Prostate gland (tissue), 2 donors: ENCODE measurements at places on chromosomes 4 and X. TPM values are rescaled to one million over a fixed set of nuclear protein-coding genes. Genes with fewer than 3 reads are reported as not detected.

DNA sequence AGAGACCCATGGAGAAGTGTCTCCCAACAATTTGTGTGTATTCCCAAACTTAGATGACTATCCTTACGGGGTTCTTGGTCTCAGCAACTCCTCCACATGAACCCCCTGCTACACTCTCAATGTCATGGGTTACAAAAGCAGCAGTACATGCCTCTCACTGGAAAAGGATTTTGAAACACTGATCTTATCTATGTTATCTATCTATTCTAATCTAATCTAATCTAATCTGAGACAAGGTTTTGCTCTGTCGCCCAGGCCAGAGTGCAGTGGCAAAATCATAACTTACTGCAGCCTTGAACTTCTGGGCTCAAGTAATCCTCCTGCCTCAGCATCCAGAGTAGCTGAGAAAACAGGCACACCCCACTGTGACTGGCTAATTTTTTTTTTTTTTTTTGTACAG, 19.3 kb downstream of the TSPAN5 start:
- no peak overlapping the region for H3K4me3 ChIP-seq
- H3K27ac ChIP-seq, result no peak overlapping the region
- no peaks in the 10 kb centered on the region for H3K36me3 ChIP-seq
- DNase-seq, result no peak

DNA sequence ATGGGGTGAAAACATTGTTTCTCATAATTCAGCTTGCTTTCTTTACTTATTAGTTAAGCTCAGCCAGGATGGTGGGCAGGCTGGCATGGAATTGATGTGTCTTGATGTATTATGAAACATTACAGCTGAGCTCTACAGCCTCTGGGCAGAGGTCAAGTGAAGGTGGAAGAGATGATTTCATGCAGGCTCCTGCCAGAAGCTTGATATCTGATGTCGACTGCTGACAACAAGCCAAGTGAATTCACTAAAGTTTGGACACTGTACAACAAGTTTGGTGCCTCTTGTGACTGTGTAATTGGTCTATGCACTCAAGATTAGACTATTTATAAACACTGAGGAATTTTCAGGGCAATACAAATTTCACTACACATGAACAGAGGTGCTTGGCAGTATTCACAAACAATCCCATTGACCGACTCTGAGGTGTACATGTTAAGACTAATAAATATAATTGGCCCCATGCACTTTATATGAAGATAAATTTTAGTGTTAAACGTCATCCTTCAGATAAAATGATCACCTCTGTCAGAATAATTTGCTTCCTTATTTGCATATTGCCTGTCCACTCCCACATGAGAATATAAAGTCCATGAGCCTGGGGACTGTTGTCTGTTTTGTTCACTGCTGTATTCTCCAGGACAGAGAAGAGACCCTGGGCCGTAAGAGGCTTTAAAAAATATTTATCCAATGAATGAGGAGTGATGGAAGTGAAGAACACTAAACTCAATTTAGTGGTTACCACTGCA, 612.2 kb downstream of the IQCM start:
- H3K4me1 ChIP-seq, result no peaks in the 10 kb centered on the region
- no peaks in the 10 kb centered on the region for H3K27me3 ChIP-seq
- H3K36me3 ChIP-seq, result no peaks in the 10 kb centered on the region
- no peak for DNase-seq
- no peak overlapping the region for H3K4me3 ChIP-seq

Gene IQCM
- not detected for total RNA-seq

- H3K4me3 ChIP-seq, result no peak overlapping the region
- no peak overlapping the region for H3K27ac ChIP-seq
- no peak for DNase-seq
- H3K36me3 ChIP-seq, result no peaks in the 10 kb centered on the region
- no peaks in the 10 kb centered on the region for H3K4me1 ChIP-seq
These were observed 824.7 kb upstream of the TENM3 start for GRCh38 chr4:181418496-181418895.

Gene KLF8
- 5.6 TPM for total RNA-seq

Gene PLAC8
- total RNA-seq, result 2.6 TPM

DNA sequence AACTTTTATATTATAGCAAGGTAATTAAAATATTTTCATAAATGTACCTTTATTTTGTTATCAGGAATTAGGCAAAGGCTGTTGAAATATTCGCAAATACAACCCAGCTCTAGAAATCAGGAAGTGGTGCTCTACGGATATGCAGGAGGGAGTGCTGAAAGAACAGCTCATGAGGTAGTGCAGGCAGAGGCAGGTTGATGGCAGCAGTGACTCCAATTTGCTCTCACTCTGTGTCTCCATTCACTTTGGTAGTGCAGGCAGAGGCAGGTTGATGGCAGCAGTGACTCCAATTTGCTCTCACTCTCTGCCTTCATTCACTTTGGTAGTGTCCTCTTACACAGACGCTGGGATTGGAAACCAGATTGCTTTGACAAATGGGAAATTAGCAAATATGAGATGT, 277.9 kb downstream of the TRIML1 start:
- no peak overlapping the region for H3K4me3 ChIP-seq
- no peaks in the 10 kb centered on the region for H3K36me3 ChIP-seq
- no peaks in the 10 kb centered on the region for H3K4me1 ChIP-seq

- no peaks in the 10 kb centered on the region for H3K36me3 ChIP-seq
- no peak overlapping the region for H3K4me3 ChIP-seq
- H3K27me3 ChIP-seq, result no peaks in the 10 kb centered on the region
- H3K27ac ChIP-seq, result no peak overlapping the region
These were observed 45.8 kb downstream of the PHOX2B start for GRCh38 chr4:41702770-41703169.

Gene FAM9B
- not detected for total RNA-seq

- no peaks in the 10 kb centered on the region for H3K36me3 ChIP-seq
- DNase-seq, result no peak
- H3K27ac ChIP-seq, result no peak overlapping the region
- no peak overlapping the region for H3K4me3 ChIP-seq
These were observed 17.8 kb upstream of the PAGE2B start for GRCh38 chrX:55056820-55057674.

- no peaks in the 10 kb centered on the region for H3K36me3 ChIP-seq
- no peak for DNase-seq
- no peak within 1 kb of the TSS for H3K27ac ChIP-seq
- H3K27me3 ChIP-seq, result peaks cover 52% of the 10 kb centered on the region
- H3K4me1 ChIP-seq, result no peaks in the 10 kb centered on the region
- peak within 1 kb of the TSS; percentile 41 for H3K4me3 ChIP-seq
These were observed at the start of gene NKX3-2 for GRCh38 chr4:13543839-13544605. Gene NKX3-2, minus strand, starts transcription at chr4:13544508. Its CDS starts 94 bp downstream, at chr4:13544414.

- DNase-seq, result no peak
- no peak overlapping the region for H3K27ac ChIP-seq
- no peaks in the 10 kb centered on the region for H3K27me3 ChIP-seq
These were observed 72.6 kb downstream of the PITX2 start for GRCh38 chr4:110550260-110550659.

DNA sequence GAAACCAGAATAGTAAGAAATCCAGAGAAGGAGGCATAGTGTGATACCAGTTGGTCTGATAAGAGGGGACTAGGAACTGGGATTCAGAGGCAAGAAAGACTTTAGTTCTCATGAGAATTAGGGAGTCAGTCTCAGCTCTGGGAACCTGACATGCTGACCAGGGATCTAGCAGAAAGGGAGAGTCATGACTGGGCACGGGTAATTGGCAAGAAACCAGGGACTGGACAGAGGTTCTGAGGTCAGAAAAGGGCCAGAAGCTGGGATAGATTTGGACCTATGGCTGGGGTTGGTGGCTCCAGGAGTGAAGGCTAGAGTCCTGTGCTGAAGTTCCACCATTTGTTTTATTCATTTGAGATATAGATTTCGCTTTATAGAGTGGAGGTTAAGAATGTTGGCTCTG, 110.2 kb upstream of the C1GALT1C1 start:
- no peaks in the 10 kb centered on the region for H3K36me3 ChIP-seq
- no peak overlapping the region for H3K4me3 ChIP-seq
- H3K27me3 ChIP-seq, result no peaks in the 10 kb centered on the region
- H3K27ac ChIP-seq, result no peak overlapping the region

Gene PRR27
- 0.23 TPM for total RNA-seq
